Fibroblast of skin of left biceps (primary cell): ENCODE measurements at places on chromosomes 2 and 18.

DNA sequence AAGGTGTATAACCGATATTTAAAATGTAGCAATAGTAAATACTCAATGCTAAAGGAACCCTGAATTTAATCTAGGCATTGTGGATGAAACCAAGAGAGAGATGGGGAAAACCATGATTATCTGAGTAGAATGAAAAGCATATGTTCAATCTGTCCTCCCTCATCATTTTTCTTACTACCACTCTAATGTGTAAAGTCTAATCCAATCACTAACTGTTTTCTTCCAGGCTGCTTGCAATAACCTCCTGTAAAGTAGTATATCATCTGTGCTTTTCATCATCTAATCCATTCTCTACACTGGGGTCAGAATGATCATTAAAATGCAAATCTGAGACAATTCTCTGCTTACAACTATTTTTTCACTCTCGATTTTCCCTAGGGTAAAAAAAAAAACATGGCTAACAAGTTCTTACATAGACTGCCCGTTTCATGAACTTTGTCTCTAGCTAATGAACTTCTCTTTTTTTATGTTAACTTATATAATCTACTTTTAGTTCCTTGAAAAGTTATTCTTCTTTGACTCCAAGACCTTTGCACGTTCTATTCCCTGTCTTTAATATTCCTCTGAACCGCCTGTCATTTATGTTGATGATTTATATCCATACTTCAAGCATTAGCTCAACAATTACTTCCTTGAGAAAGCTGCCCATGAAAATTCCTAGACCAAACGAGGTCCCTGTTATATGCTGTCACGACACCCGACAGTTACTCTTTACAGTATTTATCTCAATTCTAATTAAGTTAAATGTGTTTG lies 94.7 kb upstream of the SLC8A1 start:
- no peak for DNase-seq

DNA sequence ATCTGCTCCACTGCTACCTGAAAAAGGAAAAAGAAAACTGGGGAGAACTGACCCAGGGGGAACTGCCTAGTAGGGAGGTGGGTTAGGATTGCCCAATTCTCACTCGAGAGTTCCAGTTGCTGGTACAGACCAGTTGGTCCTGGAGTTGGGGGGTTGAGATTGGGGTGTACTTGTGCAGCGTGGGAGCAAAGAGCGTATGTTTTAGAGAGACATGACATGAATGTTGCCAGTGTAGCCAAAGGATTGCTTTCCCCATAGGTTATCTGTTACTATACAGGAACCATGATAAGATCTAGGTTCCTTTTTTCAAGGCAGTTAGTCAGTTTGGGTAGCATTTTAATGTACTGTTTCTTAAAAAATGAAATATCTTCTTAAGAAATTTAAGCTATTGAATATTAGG lies 68.6 kb downstream of the APLF start:
- DNase-seq: no peak

DNA sequence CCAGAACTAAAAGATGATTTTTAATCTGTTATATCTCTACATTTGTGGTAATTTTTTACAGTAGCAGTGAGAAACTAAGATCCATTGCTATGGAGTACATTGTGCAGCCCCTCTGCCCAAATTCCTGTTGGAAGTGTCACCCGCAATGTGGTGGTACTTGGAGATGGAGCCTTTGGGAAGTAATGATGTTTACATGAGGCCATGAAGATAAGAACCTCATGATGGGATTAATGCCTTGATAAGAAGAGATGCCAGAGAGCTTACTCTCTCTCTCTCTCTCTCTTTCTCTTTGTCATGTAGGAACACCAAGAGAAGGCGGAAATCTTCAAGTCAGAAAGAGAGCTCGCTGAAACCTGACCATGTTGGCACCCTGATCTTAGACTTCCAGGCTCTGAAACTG lies 535.4 kb downstream of the PID1 start:
- no peak for DNase-seq

DNA sequence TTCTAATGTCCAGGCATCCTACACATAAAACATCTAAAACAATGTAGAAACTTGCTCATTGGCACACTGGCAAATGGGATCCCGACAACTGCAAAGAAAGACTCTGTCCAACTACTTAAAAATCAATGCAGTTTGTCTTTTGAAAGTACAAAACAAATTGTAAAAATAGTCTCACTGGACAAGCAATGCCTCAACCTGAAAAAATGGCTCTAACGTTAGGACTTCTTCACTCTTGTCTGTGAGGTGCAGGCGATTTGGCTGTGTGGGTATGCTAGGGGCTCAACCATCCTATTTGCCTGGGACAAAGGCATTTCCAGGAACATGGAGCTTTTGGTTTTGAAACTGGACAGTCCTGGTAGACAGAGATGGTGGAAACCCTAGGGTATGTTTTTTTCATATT lies 10.7 kb downstream of the EFEMP1 start:
- no peak for DNase-seq

GRCh38 chr2:117170897-117171296 lies 643.6 kb upstream of the DDX18 start:
- DNase-seq: no peak

GRCh38 chr18:13611142-13611600 lies 115.2 kb downstream of the FAM210A start:
- no peak for DNase-seq

GRCh38 chr2:182132605-182133004 lies 147.0 kb downstream of the PPP1R1C start:
- DNase-seq: no peak

GRCh38 chr18:8889489-8889888 lies 184.1 kb downstream of the MTCL1 start:
- DNase-seq: peak; percentile 29

- DNase-seq: no peak
Observed at GRCh38 chr18:79744625-79745024, 53.1 kb upstream of the KCNG2 start.

- no peak for DNase-seq
Observed at GRCh38 chr2:130963196-130963848, 126.6 kb downstream of the ARHGEF4 start.

GRCh38 chr2:88729061-88729745 lies 37.7 kb downstream of the RPIA start:
- no peak for DNase-seq
